ENCODE measurements at places on chromosomes 12 and 14. TPM values are rescaled to one million over a fixed set of nuclear protein-coding genes. Genes with fewer than 3 reads are reported as not detected.

BCAT1 gene
- 37.3 TPM for total RNA-seq

AMIGO2 gene
- total RNA-seq, result 11.6 TPM

GPR33 gene
- total RNA-seq, result not detected

MMP19 gene
- total RNA-seq, result not detected

PLEKHG7 gene
- not detected for total RNA-seq

TOMM20L gene
- not detected for total RNA-seq

KCNK13 gene
- not detected for total RNA-seq

KCNH3 gene
- 1.6 TPM for total RNA-seq

CFAP251 gene
- total RNA-seq, result 0.65 TPM

RNASE13 gene
- not detected for total RNA-seq

Data from activated T-helper 1 cell treated with anti-CD3 and anti-CD28 coated beads, Interleukin-12 subunit alpha, Interleukin-12 subunit beta, Interleukin-2, Interleukin-4 antibody, amounts not matched to agents 30 ng/mL and 10 ng/mL and 1 ng/mL, durations not matched to agents 14 hours and 24 hours and 36 hours (primary cell).